HEK293T (cell line): ENCODE measurements at places on chromosomes 12 and 14.

DNA sequence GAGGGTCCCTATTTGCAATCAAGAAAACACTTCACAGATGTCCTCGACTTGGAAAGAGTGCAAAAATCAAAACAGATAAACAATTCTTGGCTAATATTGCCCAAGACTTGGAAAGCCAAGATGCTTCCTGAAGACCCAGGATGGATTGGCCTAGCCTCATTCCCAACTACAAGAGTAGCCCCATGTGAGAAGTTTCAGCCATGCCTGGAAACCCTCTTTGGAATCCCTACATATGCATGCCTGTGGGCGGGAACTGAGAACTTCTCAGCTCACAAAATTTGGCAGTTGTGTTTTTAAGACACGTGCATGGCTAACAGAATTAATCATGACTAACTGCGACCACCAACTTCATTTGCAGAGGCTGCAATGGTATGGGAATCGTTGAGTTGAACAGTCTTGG, 283.2 kb upstream of the TBX3 start:
- no peak for DNase-seq

GRCh38 chr14:58941629-58942028, 246.8 kb upstream of the DAAM1 start:
- no peak for DNase-seq

DNA sequence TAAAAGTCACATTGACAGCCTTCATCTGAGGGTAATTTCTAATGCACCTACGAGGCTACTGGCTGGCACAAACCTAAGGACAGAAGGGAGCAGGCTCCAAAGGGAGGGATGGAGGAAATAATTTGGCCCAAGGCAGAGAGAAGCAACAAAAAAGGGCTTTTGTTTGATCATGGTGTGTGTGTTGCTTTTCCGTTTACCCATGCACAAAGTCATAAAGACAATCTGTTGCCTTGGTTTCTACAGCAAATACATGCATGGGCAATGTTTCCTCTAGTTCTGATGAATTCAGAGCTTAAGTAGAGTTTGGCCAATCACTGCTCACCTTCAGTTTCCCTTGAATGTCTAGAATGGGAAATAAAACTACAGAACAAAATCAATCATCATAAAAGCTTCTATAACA, 262.5 kb upstream of the CAND1 start:
- DNase-seq, result no peak

- no peak for DNase-seq
Measured at GRCh38 chr12:50718760-50719159, 45.1 kb upstream of the ATF1 start.

- DNase-seq, result no peak
Measured at GRCh38 chr14:83320837-83321236, 1787.2 kb upstream of the SEL1L start.

DNA sequence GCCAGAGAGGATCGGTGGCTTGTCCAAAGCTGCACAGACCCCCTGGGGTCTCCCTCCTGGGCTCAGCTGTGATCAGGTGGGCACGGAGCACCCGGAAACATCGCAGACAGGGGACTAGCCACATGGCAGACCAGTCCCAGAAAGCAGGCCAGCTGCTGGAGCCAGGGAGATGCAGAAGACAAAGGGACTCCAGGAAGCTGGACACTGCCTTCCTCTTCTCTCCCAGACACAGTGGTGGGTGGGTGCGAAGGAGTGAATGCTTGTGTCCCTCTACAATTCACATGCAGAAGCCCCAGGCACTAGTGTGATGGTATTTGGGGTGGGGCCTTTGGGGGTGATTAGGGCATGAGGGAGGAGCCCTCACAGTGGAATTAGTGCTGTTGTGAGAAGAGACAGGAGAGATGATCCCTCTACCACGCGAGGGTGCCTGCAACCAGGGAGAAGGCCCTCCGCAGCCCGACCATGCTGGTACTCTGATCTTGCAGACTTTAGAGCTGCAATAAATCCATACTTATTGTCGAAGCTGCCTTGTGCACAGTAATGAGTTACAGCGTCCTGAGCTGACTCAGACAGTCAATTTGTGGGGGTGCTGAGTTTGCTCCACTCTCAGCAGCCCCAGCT, 95.2 kb downstream of the CALM1 start:
- no peak for DNase-seq

DNA sequence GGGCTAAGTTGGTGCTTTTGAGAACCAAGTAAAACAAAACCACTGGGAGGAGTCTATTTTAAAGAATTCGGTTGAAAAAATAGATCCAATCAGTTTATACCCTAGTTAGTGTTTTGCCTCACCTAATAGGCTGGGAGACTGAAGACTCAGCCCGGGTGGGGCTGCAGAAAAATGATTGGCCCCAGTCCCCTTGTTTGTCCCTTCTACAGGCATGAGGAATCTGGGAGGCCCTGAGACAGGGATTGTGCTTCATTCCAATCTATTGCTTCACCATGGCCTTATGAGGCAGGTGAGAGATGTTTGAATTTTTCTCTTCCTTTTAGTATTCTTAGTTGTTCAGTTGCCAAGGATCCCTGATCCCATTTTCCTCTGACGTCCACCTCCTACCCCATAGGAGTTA, 1.8 kb upstream of the RAB5B start:
- no peak for DNase-seq
